ENCODE measurements at places on chromosomes 7 and 10.

DNA sequence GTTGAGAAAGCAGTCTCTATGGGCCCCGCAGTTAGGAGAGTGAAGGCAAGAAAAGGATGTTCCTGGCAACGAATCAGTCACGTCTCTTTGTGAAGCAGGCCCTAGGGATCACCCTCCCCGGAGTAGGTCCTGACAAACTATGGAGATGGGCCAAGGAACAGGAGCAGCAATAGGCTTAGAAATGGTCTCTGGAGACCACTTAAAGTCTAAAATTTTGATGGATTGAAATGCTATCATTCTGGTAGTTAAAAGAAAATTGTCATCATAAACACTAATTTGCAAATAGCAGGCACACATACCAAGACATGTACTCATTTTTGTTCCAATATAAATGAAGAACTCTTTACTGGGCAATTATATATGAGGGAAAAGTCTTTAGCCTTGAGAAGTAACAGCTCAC lies 123.5 kb downstream of the ITGB8 start:
- DNase-seq, result no peak

- no peak for DNase-seq
These were observed 104.5 kb upstream of the KDM7A start for GRCh38 chr7:140281255-140281654.

- DNase-seq, result no peak
These were observed 49.7 kb upstream of the KIF5B start for GRCh38 chr10:32105782-32106382.

- no peak for DNase-seq
These were observed 59.9 kb downstream of the MAP3K8 start for GRCh38 chr10:30493609-30494530.

GRCh38 chr7:7671361-7671760 lies 30.8 kb downstream of the UMAD1 start:
- no peak for DNase-seq

DNA sequence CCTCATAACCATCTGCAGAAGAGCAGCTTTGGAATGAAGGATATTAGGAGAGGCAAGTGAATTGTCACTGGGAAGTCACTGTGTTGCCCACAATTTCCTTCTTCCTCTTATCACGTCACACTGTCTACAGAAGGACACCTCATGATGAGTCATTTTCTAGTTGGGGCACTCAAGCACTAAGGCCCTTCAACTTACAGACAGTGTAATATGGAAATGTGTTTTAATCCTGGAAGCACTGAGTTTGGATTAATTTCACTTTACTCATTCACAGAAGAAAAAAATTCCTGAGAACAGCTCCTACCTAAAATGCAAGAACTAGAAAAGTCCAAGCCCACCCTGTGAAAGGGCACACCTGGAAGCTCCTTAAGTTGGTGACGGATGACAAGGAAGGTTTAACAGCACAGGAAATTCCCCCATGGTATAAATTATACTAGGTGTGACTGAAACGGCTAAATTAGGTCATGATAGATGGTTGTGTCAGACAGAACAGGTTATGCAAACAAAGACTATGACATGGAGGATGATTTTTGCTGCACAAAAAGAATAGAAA lies 56.6 kb downstream of the PARD3 start:
- DNase-seq, result no peak

GRCh38 chr10:72846238-72846637 lies 47.3 kb upstream of the OIT3 start:
- no peak for DNase-seq

DNA sequence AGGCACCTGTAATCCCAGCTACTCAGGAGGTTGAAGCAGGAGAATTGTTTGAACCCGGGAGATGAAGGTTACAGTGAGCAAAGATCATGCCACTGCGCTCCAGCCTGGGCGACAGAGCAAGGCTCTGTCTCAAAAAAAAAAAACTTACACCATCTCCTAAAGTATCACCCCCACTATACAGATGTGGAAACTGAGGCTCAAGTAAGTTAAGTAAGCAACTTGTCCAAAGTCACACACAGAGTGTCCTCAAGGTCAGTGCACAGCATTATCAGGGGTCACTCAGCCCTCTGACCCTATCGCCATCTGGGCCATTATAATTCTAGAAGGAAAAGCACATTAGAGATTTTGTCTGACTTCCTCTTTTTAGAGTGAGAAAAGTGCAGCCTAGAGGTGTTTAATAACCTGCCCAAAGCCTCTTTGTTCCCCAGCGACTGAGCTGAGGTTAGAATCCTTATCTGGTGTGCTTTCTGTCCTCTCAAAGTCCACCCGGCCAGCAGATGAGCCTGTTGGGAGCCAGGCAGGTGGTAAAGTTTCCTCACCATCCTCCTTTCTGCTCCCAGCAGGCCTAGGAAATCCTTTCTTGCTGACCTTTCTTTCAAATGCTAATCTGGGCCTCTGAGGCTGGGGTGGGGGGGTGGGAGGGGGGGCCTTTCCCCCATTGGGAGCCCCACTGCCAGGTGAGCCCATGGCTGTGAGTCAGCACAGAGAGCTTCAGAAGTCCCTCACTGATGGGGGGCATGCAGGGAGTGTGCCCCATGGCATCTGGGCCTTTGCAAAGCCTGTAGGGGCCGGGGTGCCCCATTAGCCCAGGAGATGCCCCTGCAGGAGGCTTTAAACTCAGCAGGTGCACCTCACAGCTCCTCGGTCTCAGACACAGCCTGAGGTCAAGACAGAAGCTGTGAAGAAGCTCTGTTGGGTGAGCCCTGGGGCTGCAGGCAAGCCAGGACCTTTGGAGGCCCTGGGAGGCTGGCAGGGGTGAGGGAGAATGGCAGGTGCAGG lies 12.0 kb upstream of the KCNMA1 start:
- DNase-seq, result no peak

- no peak for DNase-seq
These were observed 1.0 kb upstream of the PILRA start for GRCh38 chr7:100372256-100372655.

DNA sequence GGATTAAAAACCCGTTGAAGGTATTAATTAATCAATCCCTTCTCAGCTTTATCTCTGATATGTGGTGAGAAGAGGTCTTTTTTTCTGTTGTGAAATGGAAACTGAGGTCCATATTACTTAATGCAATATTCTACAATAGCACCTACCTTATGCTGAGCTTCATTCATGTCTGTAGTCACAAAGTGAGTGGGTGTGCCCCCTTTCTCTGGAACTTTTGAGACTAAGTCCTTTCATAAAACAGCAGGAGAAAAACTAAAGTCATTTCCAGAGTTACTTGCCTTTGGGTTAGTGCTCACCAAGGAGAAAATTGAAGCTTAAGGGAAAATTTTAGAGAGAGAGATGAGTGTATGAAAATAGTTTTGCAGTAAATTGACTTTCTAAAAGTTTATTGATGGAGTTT lies 61.2 kb downstream of the EXOC4 start:
- no peak for DNase-seq

DNA sequence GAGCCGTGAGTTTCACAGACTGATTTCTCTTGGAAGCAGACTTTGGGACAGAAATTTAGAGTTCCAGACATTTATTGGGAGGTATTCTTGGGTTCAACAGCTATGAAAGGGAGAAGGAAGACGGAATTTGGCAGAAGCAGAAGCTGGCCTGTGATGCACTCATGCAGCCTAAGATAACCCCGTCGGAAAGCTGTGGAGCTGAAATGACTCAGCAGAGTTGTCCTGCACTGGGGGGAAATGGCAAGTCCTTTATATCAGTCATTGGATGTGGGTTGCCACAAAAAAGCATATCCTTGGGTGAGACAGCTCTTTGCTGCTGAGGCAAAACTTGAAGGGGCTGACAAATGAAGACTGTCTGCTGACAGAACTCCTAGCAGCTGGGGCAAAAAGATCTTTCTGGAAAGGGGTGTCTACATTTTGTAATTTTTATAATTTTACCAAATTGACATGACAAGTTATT lies 11.5 kb upstream of the MICU1 start:
- no peak for DNase-seq

DNA sequence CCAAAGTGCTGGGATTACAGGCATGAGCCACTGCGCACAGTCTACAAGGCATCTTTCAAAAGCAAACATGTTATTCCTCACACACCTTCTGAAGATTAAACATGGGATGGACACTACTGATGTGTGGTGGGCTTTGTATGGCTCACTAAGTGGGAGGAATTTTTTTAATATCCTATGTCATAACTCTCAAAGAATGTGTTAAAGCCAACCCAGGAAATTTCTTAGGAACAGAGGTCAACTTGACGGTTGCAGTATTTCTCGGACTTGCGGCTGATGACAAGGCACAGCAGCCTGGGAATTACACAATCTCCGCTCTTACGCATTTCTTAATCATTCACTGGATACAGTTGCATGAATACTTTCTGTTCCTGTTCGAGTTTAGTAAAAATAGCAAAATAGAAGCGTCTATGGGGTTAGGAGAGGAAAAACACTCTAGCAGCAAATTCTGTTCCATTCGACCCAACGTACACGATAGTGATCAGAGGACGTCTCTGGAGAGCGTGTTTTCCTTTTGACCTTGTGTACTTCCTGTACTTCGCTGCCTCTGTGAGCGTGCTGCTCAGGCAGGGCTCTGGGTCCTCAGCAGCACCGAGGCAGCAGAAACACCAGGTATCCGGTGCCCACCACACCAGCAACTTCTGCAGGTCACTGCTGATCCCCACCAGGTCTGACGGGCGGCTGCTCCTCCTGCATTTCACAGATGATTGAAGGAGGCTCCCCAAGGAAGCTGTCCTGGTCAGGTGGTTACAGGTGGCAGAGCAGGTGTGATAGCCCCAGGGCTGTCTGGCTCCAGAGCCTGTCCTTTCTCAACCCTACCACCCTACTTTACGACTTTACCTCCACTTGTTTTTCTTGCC lies 26.4 kb upstream of the SRGN start:
- DNase-seq, result no peak

DNA sequence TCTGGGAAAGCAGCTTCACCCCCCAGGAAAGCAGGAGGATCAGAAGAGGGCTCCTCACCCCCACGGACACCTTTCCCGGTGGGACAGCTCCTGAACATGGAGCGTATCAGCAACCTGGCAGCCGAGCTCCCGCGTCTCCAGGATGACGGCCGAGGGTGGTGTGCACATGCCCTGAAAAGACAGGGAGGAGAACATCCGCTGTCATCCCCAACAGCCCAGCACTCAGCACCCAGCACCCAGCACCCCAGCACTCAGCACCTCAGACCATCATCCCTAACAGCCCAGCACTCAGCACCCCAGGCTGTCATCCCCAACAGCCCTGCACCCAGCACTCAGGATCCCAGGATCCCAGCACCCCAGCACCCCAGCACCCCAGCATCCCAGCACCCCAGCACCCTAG lies 3.9 kb upstream of the CFAP46 start:
- no peak for DNase-seq

- DNase-seq, result no peak
These were observed 43.2 kb downstream of the FIGNL1 start for GRCh38 chr7:50406935-50407334.

DNA sequence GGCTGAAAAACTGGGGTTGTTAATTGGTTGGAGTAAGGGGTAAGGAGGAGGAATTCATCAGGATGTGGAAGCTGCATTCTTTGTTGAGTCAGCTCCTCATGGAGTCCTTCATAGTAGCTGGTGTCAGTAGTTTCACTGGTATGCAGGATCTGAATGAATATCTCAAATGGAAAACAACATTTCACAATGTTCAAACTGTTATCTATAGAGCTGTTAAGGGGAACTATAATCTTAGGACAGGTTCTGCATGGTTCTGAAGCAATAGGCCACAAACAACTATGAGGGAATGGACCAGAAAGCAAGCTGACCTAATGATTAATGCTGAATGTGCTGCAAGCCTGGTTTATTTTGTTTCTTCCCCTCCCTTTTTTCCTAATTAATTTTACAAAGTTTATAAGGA lies 225.8 kb downstream of the IPMK start:
- DNase-seq, result no peak

GRCh38 chr10:51606825-51607462 lies 92.5 kb downstream of the CSTF2T start:
- DNase-seq, result no peak

- DNase-seq, result no peak
These were observed 12.0 kb upstream of the SP8 start for GRCh38 chr7:20798694-20799121.

DNA sequence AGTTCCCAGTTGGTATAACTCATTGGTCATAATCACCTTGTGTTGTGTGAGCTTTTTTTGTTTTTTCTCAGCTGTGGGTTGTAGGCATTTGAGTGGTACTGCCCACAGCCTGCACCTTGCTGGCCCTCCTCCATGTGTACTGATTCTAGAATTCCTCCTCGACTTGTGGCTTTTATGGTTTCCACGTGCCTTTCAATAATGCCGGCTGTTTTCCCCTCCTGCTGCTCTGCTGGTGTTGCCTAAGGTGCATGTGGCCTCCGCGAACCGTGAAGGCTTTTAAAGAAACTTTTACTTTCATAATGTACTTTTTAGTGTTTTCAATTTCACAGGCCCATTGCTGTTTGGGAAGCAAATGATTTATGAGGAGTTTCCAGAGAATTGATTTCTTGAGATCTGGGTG lies 518.0 kb downstream of the REEP3 start:
- no peak for DNase-seq

DNA sequence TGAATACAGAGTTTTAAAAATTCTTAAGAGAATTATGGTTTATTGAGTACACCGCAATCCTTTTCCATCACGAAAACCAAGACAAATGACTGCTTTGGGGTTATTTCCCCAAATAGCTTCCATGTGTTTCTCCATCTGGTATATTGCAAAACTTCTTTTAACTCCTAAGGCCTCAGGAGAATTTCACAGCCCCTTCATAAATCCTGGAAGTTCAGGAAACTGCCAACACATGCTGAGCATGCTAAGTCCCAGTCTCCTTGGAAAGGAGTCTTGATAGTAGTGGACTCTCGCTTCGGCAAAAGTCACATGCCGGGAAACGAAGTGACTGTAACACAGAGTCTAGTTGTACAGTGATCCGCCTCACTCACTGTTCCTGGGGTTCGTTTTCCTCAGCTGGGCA lies 88.1 kb upstream of the RSU1 start:
- DNase-seq, result no peak

- no peak for DNase-seq
These were observed 1.9 kb downstream of the NKX1-2 start for GRCh38 chr10:124447751-124448466.

DNA sequence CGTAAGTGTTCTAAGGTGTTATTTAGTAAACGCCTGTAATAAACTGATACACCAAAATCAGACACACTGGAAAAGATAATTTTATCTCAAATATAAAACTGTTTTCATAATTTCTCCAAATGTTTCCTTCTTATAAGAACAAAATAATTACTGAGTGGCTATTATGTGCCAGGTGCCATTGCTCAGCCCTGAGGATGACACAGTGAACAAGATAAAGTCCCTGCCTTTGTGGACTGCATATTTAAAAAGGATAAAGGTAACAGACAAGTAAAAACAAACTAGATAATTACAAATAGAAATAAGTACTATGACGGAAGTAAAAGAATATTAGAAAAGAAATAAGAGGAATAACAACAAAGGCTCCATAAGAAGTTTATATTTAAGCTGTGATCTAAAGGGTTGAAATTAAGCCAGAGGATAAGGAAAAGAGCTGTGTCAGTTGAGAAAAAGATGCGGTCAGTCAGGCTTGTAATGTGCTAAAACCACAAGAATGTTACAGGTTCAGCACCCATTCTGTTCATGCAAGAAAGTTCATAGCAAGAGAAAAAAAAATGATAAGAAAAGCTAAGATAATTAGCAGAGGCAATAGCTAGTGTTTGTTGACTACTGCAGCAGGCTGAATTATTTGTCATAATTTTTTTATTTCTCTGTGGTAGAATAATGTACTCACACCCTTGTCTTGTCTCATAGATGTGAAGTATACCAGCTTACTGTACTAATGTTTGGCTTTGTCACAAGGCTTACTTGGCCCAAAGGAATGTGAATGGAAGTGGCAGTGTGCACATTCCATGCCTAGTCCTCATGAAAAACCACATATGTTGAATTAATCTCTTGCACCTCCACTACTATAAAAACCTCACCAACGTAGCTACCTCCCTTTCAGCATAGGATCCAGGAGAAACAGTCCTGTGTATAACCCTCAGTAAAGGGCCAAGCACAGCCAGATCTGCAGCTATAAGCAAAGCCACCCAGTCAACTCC lies 75.1 kb downstream of the CRPPA start:
- DNase-seq, result no peak
